SHP77 (cell line): ENCODE measurements at places on chromosomes 11 and 22.

DNA sequence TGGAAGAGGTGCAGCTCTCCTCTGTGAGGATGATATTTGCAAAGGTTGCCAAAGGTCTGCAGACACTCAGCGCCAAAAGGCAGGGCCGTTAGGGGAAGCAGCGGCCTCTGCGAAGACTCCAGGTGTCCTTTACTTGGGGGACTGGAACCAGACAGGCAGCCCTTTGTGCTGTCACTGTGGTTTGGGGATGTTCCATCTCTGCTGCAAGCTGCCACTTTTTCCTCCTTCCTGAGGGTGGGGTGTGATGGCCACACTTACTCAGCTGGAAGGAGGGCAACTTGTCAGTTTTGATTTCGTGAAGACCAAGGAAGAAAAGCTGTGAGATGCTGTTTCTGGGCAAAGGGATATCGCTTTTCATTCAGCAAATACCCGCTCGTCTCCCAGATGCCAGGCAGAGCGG is 96.5 kb upstream of the PRR5 start:
- no peak for DNase-seq

GRCh38 chr11:72173291-72173690 is 18.6 kb upstream of the FOLR1 start:
- DNase-seq: no peak

DNA sequence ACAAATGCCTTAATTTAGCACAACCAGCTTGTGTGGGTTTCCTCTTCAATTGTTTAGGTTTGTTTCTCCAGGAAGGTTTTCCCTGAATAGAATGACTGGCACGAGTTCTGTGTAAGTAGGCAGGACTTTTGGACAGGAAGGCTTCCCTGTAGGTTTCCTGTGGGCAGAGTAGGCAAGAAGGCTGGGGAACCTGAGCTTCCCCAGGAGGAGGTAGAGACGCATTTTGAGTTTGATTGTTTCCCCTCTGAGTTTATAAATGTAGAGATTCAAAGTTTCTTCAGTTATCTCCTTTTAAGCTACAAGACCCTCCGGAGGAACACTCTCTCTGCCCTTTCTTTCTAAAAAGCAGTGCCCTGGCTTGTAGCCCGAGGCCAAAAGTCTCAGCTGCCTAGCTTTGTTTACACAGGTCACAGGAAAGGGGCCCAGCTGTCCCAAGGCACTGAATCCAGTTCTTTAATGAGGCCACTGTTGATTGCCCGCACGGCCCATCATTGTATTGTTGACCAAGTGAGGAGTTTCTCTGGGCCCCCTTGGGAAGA is 66.6 kb upstream of the RDX start:
- peak; percentile 79 for DNase-seq

DNA sequence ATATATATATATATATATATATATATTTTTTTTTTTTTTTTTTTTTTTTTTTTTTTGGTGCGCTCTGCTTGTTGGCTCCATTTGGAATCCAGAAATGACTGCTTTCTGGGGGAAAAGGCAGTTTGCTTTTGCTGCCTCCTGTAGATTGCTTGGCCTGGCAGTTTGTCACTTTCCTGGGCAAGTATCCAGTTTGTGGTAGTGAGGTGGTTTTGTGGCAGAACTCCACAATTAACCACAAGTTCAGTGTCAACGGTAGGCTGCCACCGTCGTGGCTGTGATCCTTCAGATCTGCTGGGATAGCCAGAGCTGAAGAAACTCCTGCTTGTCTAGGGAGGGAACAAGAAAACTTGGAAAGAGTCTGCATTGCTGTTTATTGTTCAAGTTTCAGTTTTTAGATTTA is 5.0 kb upstream of the PDE3B start:
- DNase-seq: no peak

- no peak for DNase-seq
Observed at GRCh38 chr11:23851216-23851615, 645.6 kb upstream of the LUZP2 start.

GRCh38 chr11:87432022-87432421 is 394.3 kb downstream of the TMEM135 start:
- DNase-seq: no peak

DNA sequence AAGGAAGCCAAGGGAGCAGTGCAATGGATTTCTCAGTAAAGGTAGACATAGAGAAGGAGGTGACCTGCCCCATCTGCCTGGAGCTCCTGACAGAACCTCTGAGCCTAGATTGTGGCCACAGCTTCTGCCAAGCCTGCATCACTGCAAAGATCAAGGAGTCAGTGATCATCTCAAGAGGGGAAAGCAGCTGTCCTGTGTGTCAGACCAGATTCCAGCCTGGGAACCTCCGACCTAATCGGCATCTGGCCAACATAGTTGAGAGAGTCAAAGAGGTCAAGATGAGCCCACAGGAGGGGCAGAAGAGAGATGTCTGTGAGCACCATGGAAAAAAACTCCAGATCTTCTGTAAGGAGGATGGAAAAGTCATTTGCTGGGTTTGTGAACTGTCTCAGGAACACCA is 6.6 kb downstream of the TRIM22 start:
- no peak for DNase-seq

GRCh38 chr22:43567691-43568324 is 156.0 kb downstream of the MPPED1 start:
- DNase-seq: no peak
